ENCODE measurements at places on chromosomes 12 and 14. TPM values are rescaled to one million over a fixed set of nuclear protein-coding genes. Genes with fewer than 3 reads are reported as not detected.
A peak's percentile ranks its signal among the peaks of the same experiment; 100 is the strongest.

The KRT71 gene
- total RNA-seq: not detected

The ITGB7 gene
- 81.0 TPM for total RNA-seq

The CLEC12A gene
- 2.0 TPM for total RNA-seq

The USP30 gene
- total RNA-seq: 11.4 TPM

DNA sequence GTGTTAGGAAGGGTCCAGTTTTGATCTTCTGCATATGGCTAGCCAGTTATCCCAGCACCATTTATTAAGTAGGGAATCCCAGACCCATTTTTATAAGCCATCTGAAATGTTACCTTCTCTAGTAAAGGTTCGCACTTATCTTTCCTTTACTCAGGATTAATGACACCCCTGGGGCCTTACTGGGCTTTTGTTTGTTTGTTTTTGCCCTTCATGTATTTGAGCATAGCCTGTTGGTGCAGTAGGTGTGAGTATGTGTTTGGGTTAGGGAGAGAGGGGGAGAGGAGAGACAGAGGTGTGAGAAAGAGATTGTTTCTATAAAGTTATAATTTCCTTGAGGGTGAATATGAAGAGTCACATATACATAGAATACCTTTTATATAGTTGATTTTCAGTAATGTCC, 96.9 kb downstream of the AKAP6 start:
- H3K36me3 ChIP-seq: no peaks in the 10 kb centered on the region
- H3K27me3 ChIP-seq: no peaks in the 10 kb centered on the region
- no peak overlapping the region for H3K27ac ChIP-seq

The MYF6 gene
- total RNA-seq: not detected

GRCh38 chr12:93614917-93615596, 42.6 kb downstream of the SOCS2 start:
- H3K36me3 ChIP-seq: no peaks in the 10 kb centered on the region
- H3K27me3 ChIP-seq: peaks cover 20% of the 10 kb centered on the region
- H3K4me1 ChIP-seq: no peaks in the 10 kb centered on the region
- H3K4me3 ChIP-seq: no peak overlapping the region

- H3K27ac ChIP-seq: no peak overlapping the region
- H3K4me1 ChIP-seq: no peaks in the 10 kb centered on the region
- no peak overlapping the region for H3K4me3 ChIP-seq
Observed at GRCh38 chr12:54463034-54463433, 10.4 kb downstream of the GTSF1 start.

- no peaks in the 10 kb centered on the region for H3K4me1 ChIP-seq
- H3K4me3 ChIP-seq: no peak overlapping the region
- peak overlapping the region; percentile 75 for H3K27ac ChIP-seq
- DNase-seq: no peak
- H3K27me3 ChIP-seq: no peaks in the 10 kb centered on the region
Observed at GRCh38 chr14:100138082-100138787, 21.2 kb downstream of the DEGS2 start.

The PPP4R4 gene
- total RNA-seq: 0.73 TPM

The MIP gene
- not detected for total RNA-seq

The CNTN1 gene
- not detected for total RNA-seq

The ZBTB39 gene
- 8.1 TPM for total RNA-seq

DNA sequence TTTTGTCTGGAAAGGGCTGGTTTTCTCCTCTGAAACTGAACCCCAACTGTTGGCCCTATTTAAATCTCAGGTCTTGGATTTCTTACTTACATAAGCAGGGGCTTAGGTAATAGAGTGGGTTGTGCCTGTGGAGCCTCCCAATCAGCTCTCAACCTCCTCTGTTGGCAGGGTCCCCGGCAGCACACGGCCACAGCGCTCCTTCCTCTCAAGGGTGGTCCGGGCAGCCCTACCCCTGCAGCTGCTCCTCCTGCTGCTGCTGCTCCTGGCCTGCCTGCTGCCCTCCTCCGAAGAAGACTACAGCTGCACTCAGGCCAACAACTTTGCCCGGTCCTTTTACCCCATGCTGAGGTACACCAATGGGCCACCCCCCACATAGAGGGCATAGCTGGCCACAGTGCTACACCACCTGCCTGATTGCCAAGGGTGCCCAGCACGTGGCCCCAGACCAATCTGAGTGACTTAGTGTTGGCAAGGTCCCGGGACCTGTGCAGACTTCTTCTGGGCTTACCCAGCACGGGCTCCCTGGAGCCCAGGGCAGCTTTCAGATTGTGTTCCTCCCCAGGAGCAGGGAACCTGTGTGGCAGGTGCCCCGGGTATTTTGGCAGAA, 68.9 kb downstream of the ESR2 start:
- H3K36me3 ChIP-seq: no peaks in the 10 kb centered on the region
- DNase-seq: no peak
- no peaks in the 10 kb centered on the region for H3K27me3 ChIP-seq
- no peaks in the 10 kb centered on the region for H3K4me1 ChIP-seq
- H3K27ac ChIP-seq: no peak overlapping the region

DNA sequence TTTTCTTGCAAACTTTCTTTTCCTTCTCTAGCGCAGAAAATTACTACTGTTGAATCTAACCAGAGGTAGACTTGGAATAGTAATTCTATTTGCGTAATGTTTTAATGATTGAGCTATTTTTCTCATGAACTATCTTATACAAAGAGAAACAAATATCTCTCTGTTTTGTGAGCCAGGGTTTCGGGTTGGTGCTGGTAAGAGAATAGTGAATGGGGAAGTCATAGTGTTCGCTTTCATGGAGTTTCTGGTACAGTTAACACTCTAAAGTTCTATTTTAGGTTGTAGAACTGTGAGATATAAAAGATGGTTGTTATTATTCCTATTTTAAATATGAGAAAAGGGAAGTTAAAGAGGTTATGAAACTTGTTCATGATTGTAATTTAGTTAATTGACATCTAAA, 6.6 kb downstream of the CLEC1B start:
- H3K36me3 ChIP-seq: no peaks in the 10 kb centered on the region
- DNase-seq: no peak
- no peak overlapping the region for H3K4me3 ChIP-seq
- peaks cover 32% of the 10 kb centered on the region for H3K27me3 ChIP-seq
- H3K27ac ChIP-seq: no peak overlapping the region

DNA sequence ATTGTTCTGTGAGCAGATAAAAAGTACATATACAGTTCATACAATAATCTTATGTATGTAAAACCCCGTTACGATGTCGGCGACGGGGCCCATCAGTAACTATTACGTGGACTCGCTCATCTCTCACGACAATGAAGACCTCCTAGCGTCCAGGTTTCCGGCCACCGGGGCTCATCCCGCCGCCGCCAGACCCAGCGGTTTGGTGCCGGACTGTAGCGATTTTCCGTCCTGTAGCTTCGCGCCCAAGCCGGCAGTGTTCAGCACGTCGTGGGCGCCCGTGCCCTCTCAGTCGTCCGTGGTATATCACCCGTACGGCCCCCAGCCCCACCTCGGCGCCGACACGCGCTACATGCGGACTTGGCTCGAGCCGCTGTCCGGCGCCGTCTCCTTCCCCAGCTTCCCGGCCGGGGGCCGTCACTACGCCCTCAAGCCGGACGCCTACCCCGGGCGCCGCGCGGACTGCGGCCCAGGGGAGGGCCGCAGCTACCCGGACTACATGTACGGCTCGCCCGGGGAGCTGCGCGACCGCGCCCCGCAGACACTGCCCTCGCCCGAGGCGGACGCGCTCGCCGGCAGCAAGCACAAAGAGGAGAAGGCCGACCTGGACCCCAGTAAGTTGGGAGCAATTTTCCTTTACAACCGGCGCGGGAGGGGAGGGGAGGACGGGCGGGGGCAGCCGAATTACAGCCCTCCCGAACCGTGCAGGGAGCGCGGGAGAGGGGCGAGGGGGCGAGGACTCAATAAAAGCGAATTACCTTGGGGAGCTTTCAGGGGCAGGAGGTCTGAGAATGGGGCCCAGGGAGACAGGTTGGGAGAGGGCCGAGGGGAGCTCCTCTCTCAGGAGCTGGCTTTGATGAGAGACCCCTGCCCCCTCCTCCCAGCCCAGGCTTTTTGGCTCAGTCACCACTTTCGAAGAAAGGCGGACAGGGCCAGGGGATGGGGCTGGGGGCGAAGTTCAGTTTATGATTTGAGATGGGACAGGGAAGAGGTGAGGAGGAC, at the start of gene HOXC9:
Gene HOXC9 (plus strand): TSS at position 46 of the 999 bp plus-strand sequence. CDS start 28 bp downstream, at position 74.
- H3K4me3 ChIP-seq: peak within 1 kb of the TSS; percentile 25
- no peak within 1 kb of the TSS for H3K27ac ChIP-seq
- H3K27me3 ChIP-seq: peaks cover 71% of the 10 kb centered on the region

- H3K4me3 ChIP-seq: no peak overlapping the region
- no peak overlapping the region for H3K27ac ChIP-seq
- H3K36me3 ChIP-seq: no peaks in the 10 kb centered on the region
- H3K27me3 ChIP-seq: no peaks in the 10 kb centered on the region
Observed at GRCh38 chr12:117441751-117442150, 80.3 kb upstream of the NOS1 start.

GRCh38 chr12:83476695-83477690, 790.3 kb downstream of the TMTC2 start:
- H3K4me3 ChIP-seq: no peak overlapping the region
- H3K4me1 ChIP-seq: no peaks in the 10 kb centered on the region
- no peak overlapping the region for H3K27ac ChIP-seq
- no peaks in the 10 kb centered on the region for H3K27me3 ChIP-seq
- no peak for DNase-seq

Data from natural killer cell treated with Interleukin-12 subunit alpha and Interleukin-12 subunit beta and Interleukin-15 and Interleukin-18, amount 100 ng/mL, for 72 hours (primary cell).